ENCODE measurements at places on chromosomes 1 and 21. TPM values are rescaled to one million over a fixed set of nuclear protein-coding genes. Genes with fewer than 3 reads are reported as not detected.

TMCC2 gene
- total RNA-seq, result 21.4 TPM

PRUNE1 gene
- total RNA-seq, result 30.2 TPM

SLC16A4 gene
- 0.98 TPM for total RNA-seq

LAMC1 gene
- 71.4 TPM for total RNA-seq

RAB25 gene
- not detected for total RNA-seq

SH2D2A gene
- total RNA-seq, result 0.46 TPM

DNA sequence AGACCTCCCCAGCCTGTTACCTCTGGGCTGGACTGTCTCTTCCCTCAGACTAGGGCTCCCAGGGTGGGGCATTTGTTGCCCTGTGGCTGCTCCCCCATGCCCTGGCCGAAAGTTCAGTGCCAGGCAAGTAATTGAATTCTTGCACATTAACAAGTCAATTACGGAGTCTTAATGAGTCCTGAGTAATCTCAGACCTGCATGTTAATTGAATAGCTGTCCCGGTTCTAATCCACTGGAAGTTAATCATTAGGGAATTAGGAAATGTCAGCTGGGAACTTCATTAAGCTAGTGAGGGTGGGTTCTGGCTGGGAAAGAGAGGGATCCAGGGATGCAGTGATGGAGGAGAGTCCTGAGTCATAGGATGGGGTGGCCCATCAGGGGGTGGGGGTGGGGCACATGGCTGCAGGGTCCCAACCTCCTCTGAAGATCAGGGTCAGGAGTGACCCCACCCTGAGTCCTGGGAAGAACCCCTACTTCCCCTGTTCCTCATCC is 47.1 kb upstream of the CSF3R start:
- H3K4me3 ChIP-seq, result no peak overlapping the region
- H3K27ac ChIP-seq, result no peak overlapping the region
- peaks cover 25% of the 10 kb centered on the region for H3K27me3 ChIP-seq
- DNase-seq, result no peak
- H3K4me1 ChIP-seq, result no peaks in the 10 kb centered on the region
- no peaks in the 10 kb centered on the region for H3K36me3 ChIP-seq

DNA sequence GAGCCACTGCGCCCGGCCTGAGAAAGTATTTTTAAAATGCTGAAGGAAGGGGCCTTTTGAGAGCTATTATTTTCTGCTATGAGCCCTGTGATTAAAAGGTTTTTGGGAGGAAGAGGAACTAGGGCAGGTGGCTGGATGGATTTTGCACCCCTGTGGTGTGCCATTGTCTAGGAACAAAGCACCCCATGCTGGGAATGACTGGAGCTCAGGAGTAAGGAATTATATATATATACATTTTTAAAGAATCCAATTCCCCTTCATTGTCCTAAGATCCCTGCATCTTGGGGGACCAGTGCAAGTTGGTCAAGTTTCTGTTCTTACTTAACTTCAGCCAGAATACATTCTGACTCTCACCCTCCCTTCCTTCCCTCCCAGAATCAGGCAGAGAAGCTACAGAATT is 91.6 kb downstream of the ZNF648 start:
- H3K4me3 ChIP-seq, result no peak overlapping the region
- no peaks in the 10 kb centered on the region for H3K4me1 ChIP-seq
- no peaks in the 10 kb centered on the region for H3K27me3 ChIP-seq
- H3K36me3 ChIP-seq, result no peaks in the 10 kb centered on the region
- DNase-seq, result no peak

GRCh38 chr21:45276596-45276995 is 11.1 kb downstream of the POFUT2 start:
- H3K36me3 ChIP-seq, result peaks cover 97% of the 10 kb centered on the region
- peak; percentile 42 for DNase-seq
- no peak overlapping the region for H3K4me3 ChIP-seq
- H3K27me3 ChIP-seq, result no peaks in the 10 kb centered on the region
- H3K27ac ChIP-seq, result no peak overlapping the region
- H3K4me1 ChIP-seq, result no peaks in the 10 kb centered on the region

GRCh38 chr21:28962465-28962864 is 30.2 kb downstream of the LTN1 start:
- H3K27me3 ChIP-seq, result no peaks in the 10 kb centered on the region
- DNase-seq, result no peak
- peaks cover 9% of the 10 kb centered on the region for H3K36me3 ChIP-seq
- no peak overlapping the region for H3K27ac ChIP-seq
- no peaks in the 10 kb centered on the region for H3K4me1 ChIP-seq

DNA sequence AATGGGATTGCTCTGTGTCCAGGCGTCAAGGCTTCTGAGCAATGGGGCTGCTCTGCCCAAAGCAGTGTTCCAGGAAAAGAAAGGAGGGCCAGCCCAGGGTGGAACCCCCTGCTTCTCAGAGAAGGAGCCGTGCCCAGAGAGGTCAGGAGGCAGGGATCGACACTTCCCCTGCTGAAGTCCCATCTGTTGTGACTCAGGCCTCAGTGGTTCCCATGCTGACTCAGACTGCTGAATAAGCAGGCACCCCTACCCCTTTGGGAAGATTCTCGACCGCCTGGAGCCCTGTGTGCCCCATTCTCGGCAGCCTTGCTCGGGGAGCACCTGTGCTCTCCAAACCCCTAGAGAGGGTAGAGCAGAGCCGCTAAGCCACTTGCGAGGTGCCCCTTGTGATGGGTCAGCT is 23.9 kb downstream of the PKP1 start:
- no peaks in the 10 kb centered on the region for H3K36me3 ChIP-seq
- H3K27ac ChIP-seq, result no peak overlapping the region
- H3K4me1 ChIP-seq, result peaks cover 6% of the 10 kb centered on the region
- H3K4me3 ChIP-seq, result no peak overlapping the region
- no peaks in the 10 kb centered on the region for H3K27me3 ChIP-seq
- DNase-seq, result no peak

DNA sequence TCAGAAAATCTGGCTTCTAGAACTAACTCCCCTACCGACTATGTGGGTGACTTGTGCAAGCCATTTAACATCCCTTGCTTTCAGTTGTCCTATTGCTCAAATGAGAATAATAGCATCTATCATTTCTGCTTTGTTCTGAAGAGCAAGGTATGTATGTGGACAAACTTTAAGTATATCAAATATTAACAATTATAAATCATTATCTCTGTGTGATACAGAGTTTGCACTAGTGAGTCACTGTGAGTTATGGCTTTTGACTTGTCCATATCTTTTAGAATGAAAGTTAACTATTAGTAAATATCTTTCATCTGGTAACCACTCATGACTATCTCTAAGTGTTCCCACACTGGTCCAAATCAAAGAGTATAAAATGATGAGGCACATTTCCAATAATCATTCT is 812.9 kb upstream of the ADGRL2 start:
- no peaks in the 10 kb centered on the region for H3K36me3 ChIP-seq
- no peak overlapping the region for H3K4me3 ChIP-seq
- no peak overlapping the region for H3K27ac ChIP-seq
- H3K27me3 ChIP-seq, result no peaks in the 10 kb centered on the region
- DNase-seq, result no peak
- no peaks in the 10 kb centered on the region for H3K4me1 ChIP-seq

DNA sequence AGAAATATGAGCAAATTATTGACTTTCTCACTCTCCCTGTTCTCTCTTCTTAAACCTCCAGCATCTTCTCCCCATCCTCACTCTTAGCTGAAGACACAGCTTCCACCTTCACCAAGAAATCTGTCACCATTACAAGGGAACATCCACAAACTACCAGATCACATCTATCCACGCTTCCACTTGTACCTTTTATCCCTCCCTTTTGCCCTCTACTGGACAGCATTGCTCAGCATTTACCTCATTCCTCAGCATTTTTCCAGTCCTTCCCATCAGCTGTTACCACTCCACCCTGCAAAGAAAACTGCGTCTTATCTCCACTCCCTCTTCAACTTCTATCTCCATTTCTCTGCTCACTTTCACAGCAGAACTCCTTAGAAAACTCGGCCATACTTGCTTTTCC is 42.6 kb downstream of the KCNJ6 start:
- no peak overlapping the region for H3K27ac ChIP-seq
- H3K4me3 ChIP-seq, result no peak overlapping the region
- DNase-seq, result no peak
- no peaks in the 10 kb centered on the region for H3K4me1 ChIP-seq

DNA sequence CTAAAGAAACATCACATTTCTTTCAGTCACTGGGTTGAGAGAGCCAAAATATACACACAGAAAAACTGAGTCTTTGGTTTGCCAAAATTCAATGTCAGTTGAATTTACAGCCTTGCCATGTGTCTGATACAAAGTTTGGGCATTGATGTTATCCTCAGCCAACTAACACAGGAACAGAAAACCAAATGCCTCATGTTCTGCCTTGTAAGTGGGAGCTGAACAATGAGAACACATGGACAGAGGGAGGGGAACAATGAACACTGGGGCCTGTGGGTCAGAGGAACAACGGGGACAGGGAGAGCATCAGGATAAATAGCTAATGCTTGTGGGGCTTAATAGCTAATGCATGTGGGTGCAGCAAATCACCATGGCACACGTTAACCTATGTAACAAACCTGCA is 39.6 kb upstream of the C21orf91 start:
- H3K4me3 ChIP-seq, result no peak overlapping the region
- no peaks in the 10 kb centered on the region for H3K27me3 ChIP-seq
- DNase-seq, result no peak
- no peaks in the 10 kb centered on the region for H3K36me3 ChIP-seq
- H3K4me1 ChIP-seq, result no peaks in the 10 kb centered on the region
- no peak overlapping the region for H3K27ac ChIP-seq

- no peak overlapping the region for H3K4me3 ChIP-seq
- H3K27me3 ChIP-seq, result no peaks in the 10 kb centered on the region
- no peaks in the 10 kb centered on the region for H3K36me3 ChIP-seq
- DNase-seq, result no peak
These were observed 21.6 kb upstream of the SLAMF6 start for GRCh38 chr1:160544647-160545046.

- H3K27me3 ChIP-seq, result no peaks in the 10 kb centered on the region
- H3K36me3 ChIP-seq, result no peaks in the 10 kb centered on the region
- no peaks in the 10 kb centered on the region for H3K4me1 ChIP-seq
These were observed 762.9 kb downstream of the LTN1 start for GRCh38 chr21:28229814-28230213.

DNA sequence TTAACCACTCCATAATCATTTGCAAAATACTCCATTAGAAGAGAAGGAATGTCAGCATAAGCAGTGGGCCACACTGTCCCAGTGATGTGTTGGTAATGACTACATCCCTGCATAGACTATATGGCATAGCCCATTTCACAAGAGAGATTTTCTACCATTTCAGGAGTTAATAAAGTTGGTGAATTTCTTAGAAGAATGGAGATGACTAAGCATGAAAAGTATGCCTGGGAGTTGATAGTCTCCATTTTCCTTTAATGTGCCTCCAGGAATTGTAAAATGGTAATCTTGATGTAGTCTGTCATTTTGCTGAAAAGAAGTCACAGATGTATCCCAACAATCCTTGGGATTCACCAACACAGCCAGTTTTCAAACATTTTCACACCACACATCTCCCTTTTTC is 608.8 kb upstream of the CHRM3 start:
- no peaks in the 10 kb centered on the region for H3K4me1 ChIP-seq
- no peak overlapping the region for H3K27ac ChIP-seq
- DNase-seq, result no peak
- no peak overlapping the region for H3K4me3 ChIP-seq

DNA sequence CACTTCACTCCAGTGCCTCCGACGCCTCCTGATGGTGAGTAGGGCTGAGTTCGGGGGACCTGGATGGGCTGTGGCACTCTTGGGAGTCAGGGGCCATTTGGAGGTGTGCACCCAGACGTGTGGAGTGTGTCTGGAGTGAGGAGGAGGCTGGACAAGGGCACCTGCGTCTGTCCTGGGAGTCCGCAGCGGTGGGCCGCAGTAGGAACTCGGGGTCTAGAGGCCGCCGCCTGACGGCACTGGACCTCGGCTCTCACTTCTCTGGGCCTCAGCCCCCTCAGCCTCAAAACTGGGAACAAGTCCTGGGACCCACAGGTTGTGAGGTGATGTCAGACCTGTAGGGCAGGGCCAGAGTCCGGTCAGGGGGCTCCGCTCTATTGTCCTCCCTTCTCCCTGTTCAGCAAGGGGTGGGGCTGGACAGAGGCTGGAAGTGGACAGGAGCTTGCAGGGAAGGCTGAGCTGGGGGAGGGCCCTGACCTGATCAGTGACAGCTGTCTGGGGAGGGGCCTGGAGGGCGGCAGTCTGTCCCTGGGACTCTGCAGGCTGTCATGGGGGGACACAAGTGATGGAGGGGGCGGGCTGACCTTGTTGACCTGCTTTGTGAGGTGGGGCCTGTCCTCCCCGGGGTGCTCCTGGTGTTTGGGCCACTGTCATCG is 15.5 kb downstream of the AGRN start:
- H3K27ac ChIP-seq, result no peak overlapping the region
- DNase-seq, result no peak
- no peak overlapping the region for H3K4me3 ChIP-seq
- H3K27me3 ChIP-seq, result no peaks in the 10 kb centered on the region
- H3K36me3 ChIP-seq, result no peaks in the 10 kb centered on the region

DNA sequence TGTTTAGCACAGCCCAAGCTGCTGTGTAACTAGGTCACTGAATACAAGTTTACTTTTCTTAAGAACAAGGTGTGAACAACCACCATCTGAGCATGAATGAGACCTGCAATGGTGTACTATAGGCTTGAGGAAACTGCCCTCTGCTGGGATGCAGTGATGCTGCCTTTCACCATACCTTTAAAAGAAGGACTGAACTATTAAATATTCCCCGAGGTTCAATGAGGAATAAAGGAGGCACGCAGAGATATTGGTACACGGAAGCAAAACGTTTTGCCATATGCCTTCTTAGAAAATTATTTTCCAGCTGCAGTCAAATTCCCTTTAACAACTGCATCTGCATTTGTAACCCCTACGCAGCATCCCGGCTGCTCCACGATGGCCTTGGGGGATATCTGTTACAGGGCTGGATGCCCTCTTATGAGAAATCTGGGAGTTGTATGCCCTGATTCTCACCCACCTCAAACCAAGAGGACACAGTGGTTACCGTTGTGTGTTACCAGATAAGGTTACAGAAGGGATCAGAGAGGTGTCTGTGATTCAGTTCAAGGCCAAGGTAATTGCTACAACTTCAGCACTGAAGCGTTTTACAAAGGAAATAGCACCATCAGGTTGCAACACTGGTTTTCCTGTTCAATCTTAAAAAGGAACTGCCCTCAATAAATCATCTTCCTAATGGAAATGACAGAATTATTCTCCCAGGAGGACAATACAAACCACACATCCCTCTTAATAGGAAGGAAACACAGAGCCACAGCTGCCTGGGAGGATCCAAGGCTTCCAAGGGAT is 470.5 kb downstream of the LTN1 start:
- H3K27me3 ChIP-seq, result no peaks in the 10 kb centered on the region
- no peaks in the 10 kb centered on the region for H3K4me1 ChIP-seq
- DNase-seq, result no peak
- H3K4me3 ChIP-seq, result no peak overlapping the region
- no peak overlapping the region for H3K27ac ChIP-seq
- no peaks in the 10 kb centered on the region for H3K36me3 ChIP-seq

- H3K27me3 ChIP-seq, result no peaks in the 10 kb centered on the region
- no peak overlapping the region for H3K27ac ChIP-seq
- no peak overlapping the region for H3K4me3 ChIP-seq
- H3K4me1 ChIP-seq, result peaks cover 8% of the 10 kb centered on the region
- no peaks in the 10 kb centered on the region for H3K36me3 ChIP-seq
- no peak for DNase-seq
These were observed 28.5 kb upstream of the KCNE2 start for GRCh38 chr21:34335316-34335715.

GRCh38 chr1:35556484-35557117 is 602 bp downstream of the KIAA0319L start:
- peak overlapping the region; percentile 99 for H3K4me3 ChIP-seq
- DNase-seq, result no peak
- H3K36me3 ChIP-seq, result peaks cover 26% of the 10 kb centered on the region
- H3K27me3 ChIP-seq, result no peaks in the 10 kb centered on the region
- H3K4me1 ChIP-seq, result peaks cover 49% of the 10 kb centered on the region
